EH (cell line): ENCODE measurements at places on chromosomes 16 and 17.

GRCh38 chr17:5344914-5345313, 62.8 kb downstream of the RABEP1 start:
- DNase-seq, result no peak

DNA sequence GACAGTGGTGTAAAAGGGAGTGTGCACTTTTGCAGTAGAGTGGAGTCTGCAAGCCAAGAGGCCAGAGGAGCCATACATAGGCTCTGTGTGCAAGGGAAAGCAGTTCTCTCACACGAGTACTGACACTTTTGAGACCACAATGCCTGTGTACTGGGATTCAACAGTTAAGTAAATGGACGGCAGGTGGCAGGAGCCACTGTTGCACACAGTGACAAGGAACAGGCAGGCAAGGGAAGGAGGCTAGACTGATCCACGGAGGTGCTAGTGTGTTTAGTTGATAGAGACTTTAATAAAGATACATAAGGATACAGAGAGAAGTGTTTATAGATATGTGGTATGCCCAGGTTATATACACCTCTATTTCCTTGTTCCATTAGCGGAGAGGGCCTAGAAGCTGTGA, 67.0 kb downstream of the MPRIP start:
- no peak for DNase-seq

DNA sequence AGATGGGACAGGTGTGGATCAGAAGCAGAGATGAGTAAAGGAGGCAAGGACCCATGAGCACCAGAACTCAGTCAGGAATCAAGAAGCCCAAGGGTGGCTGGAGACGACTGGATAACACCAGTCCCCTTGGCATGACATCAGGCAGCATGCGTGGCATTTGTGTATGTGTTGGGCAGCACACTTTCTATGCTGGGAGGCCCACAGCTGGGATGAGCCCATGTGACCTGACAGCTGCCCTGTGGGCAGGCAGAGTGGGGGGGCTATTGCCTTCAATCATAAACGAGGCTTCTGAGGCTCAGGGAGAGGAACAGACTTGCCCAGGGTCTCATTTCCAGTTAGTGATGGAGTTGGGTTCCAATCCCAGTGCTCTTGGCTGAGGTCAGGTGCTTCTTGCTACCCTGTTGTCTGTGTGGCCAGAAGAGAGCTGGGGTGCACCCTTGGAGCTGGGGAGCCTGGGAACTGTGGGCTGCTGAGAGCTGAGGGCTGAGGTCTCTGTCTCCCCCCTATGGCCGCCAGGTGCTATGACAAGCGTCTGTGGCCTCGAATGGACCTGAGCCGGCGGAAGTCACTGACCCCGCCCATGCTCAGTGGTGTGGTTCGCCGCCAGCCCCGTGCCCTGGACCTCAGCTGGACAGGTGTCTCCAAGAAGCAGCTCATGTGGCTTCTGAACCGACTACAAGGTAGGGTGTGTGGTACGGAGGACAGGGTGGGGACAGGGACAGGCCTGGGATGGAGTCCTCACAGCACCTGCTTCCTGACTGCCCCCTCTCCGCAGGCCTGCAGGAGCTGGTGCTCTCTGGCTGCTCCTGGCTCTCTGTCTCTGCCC, 7.1 kb upstream of the ORAI3 start:
- DNase-seq, result peak; percentile 79

- DNase-seq, result no peak
These were observed 622.2 kb downstream of the TOX3 start for GRCh38 chr16:51924744-51925143.

DNA sequence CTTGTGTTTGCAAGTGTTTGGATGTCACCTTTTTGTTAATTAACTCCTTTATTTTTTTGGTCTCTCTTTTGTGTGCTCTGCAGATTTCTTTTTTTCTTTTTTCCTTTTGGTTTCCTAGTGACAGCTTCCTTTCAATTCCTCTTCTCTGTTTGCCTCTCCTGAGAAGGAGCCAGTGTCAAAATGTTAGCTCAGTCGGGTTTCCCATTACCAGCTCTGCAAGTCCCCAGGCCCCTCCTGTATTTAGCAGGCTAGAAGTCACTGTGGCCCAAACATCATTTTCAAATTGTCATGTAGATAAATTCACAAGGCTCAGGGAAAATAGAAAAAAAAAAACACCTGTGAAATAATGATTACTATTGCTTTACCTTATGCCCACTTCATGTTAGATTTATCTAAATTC, 1621.6 kb downstream of the CDH8 start:
- no peak for DNase-seq

DNA sequence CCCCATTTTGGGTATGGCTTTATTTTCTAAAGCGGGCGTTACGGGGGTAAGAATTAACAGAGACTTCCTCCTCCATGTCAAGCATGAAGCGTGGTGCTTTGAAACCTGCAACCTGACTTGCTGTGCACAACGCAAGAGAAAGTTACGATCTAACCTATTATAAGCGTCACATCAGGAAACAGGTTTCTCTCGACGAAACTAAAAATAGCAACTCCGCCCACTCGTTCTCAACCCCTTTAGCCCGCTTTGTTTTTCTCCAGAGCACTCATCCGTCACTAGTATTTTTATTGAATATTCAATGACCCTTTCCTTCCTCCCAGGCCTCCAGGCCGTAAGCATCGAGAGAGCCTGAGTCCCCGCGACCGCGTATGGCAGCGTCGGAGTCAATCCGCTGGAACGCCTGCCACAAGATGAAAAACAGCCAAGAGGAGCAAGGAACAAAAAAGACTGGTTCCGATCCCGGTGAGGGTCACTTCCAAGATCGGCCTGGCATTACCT, 555 bp downstream of the NUP88 start:
- DNase-seq, result peak; percentile 41

- no peak for DNase-seq
These were observed 34.4 kb upstream of the ZNF750 start for GRCh38 chr17:82874011-82874835.
